ENCODE measurements at places on chromosomes 11 and 22.
A peak's percentile ranks its signal among the peaks of the same experiment; 100 is the strongest.

GRCh38 chr11:117189941-117190544 lies 9.1 kb upstream of the TAGLN start:
- DNase-seq, result no peak

DNA sequence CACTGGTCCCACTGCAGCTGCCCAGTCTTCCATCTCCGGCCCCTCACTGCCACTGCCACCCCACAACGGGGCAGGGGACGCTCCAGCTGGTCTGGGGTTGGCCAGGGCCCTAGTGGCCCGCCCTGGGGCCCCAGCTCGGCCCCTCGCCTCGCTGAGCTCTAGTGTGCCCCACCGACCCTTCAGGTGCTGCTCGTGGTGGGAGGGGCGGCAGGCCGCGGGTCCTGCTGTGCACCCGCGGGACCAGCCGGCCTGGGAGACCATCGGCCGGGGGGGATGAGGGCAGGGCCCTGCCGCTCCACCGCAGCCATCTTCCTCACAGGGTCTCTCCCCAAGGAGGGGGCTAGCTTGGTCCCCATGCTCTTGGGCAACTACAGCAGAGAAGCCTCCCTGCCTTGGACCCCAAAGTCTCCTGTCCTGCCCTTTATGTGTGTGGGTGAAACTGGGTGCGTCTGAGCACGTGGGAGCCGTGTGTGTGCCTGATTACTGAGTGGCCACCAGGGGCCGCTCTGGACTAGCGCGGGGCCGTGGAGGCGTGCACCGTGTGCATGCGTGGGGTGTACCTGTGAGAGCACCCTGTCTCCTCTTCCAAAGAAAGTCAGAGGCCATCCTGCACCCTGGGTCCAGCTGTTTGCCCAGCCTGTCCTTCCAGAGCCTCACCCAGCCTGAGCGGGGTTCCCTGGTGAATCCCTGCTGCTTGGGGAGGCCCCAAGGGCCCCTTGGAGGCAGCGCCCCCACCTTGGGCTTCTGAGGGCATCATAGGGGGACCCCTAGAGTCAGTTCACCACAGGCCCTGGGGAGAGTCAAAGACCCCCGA lies 6.0 kb upstream of the ACR start:
- peak; percentile 12 for DNase-seq

- no peak for DNase-seq
These were observed 89.9 kb upstream of the APOA1 start for GRCh38 chr11:116927163-116927974.

GRCh38 chr11:96781082-96781481 lies 391.3 kb downstream of the JRKL start:
- no peak for DNase-seq

- no peak for DNase-seq
These were observed 257.5 kb upstream of the MTNR1B start for GRCh38 chr11:92711926-92712325.

GRCh38 chr11:86592047-86592591 lies 80.3 kb downstream of the ME3 start:
- DNase-seq, result peak; percentile 34

DNA sequence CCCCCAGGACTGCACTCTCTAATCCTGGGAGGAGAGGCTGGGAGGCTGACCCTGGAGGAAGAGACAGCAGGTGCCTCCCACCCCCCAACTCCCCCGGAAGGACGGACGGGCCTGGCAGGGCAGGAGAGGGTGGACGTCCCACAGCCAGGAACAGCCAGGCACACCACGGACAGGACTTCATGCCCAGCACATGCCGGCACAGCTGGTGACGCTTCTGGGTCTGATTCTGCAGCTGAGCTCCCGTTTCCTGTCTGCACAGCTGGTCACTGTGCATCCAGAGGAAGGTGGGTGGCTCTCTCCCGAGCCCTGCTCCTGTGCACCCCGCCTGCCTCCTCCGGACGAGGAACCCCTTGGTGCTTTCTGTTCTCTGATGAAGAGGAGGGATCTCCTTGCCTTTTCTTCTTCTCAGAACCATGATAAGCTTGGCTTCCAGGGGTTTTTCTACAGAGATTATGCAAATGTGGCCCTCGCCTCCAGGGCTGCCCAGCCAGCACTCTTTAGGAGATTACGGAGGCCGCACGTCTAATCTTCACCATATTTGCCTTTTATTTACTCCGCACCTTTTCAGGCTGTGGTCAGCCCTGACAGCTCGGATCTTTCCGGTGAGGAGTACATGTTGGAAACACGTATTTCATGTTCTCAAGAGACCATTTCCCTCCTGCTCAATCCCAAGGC lies 1295.8 kb downstream of the BRD1 start:
- no peak for DNase-seq

DNA sequence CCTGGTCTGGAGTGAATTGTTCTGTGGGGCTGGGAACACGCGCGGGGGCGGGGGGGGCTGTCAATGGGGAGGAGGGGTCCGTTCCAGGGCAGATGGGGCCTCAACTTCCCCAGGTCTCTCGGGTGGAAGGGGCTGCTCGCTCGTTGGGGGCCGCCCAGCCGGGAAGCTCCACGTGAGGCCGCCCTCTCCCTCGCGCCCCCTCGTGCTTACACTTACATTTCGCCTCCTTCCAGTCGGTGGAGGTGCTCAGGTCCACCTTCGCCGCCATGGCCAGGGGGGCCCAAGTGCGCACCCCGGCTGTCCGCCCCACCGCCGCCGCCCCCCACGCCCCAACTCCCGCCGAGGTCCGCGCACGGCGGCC lies 452 bp downstream of the MACROD1 start:
- no peak for DNase-seq

DNA sequence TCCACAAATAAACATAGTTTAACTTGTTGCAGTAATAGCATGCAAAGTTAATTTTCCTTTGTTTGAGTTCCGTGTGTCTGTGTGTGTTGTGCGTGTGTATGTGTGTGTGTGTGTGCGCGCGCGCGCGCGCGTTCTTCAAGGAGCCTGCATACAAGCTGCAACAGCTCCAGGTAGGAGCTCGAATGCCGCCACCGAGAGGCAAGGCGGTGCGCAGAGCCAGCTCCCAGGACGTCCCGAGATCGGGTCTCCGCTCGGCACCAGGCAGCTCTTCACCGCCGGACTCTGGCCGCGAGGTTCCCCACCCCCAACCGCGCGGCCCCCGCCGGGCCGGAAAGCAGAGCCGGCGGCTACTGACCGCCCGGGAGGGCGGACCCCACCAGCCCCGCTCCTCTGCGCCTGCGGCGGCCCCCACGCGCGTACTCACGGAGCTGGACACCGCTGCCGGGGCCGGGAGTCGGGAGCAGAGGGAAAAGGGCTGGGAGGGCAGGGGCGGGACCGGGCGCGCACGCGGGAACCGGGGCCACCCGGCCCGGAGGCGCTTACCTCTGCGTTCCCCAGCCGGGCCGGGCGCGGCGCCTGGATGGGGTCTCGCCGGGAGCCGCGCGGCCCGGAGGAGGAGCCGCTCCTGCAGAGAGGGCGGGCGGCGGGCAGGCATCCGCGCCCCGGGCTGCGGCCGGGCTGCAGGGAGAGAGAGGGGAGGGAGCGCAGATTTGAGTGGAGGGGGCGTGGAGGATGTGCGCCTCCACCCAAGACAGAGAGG lies 40.4 kb upstream of the AKIP1 start:
- peak; percentile 49 for DNase-seq

- DNase-seq, result no peak
These were observed 71.3 kb downstream of the BBOX1 start for GRCh38 chr11:27111896-27112295.

DNA sequence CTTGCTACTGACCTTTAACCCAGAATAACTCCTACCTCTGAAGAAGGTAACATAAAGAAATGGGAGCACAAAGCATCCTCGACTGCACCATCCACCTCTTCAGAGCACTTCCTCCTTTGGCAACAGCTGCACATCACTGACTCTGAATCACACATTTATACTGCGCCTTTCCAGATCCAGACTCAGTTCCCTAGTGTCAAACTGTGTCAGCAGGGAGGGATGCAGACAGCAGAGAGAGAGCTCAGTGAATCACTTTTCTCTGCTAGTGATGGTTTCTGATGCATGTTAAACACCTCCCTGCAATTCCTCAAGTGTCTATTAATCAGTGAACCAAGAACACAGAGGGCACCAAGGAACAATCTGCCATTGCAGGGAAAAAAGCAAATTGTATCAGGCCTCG lies 118.9 kb downstream of the PLEKHA7 start:
- DNase-seq, result peak; percentile 14

DNA sequence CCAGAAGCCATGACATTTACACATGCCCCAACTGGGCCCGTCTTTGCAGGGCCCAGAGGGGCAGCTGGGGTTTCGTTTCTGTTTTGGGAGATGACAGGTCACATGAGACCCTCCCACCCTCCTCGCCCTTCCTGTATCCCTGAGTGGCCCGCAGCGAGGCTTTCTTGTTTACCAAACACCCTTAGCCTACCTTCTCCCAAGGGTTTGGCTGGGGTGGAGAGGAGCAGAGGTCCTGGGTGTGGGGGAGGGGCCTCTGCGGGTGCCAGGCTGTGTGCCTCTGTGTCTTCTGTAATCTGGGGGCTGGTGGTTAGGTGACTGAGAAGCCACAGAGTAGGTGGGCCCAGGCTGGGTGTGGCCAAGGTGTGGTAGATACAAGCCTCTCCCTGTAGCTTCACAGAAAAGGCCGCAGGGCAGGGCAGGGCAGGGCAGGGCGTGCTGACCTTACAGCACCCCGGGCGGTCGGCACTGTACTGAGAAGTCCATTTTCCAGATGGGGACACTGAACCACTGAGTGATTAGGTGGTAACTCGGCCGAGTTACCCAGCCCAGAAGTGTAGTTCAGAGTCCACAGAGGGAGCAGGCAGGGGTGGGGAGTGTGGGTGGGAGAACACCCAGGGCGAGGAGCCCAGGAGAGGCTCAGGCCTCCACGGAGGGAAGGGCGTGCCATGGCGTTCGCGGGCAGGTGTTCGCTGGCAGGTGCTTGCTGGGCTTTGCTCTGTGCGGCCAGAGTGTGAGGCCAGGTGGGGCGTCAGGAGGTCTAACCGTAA lies 8.7 kb downstream of the PRR5 start:
- peak; percentile 45 for DNase-seq
